ENCODE measurements at places on chromosomes 12 and 14.

GRCh38 chr12:47785887-47786661 is 13.0 kb downstream of the SLC48A1 start:
- no peak for DNase-seq

GRCh38 chr14:88181072-88181471 is 142.0 kb downstream of the KCNK10 start:
- DNase-seq: no peak

GRCh38 chr14:81594012-81594411 is 60.4 kb upstream of the SEL1L start:
- DNase-seq: no peak

DNA sequence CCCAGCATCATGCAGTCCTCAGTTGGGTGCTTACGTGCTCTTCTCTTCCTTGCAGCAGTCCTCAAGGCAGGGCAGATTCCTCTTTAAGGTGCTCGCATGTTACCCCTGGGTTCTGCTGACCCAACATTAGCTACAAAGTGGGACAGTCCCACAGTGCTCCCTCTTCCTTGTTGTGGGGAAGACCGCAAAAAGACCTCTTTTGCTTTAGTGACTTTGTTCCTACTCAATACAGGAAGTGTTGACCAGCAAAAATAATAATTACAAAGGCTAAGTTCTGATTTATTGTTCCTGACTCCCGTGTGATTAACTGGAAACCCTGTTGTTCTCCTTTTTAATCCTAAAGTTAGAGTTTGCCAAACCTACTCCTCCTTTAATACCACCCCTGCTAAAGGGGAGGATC is 13.7 kb downstream of the PIGH start:
- no peak for DNase-seq

- no peak for DNase-seq
Observed at GRCh38 chr12:94586589-94587259, 63.6 kb downstream of the TMCC3 start.

GRCh38 chr14:76191297-76191696 is 39.6 kb downstream of the GPATCH2L start:
- DNase-seq: no peak

GRCh38 chr14:99240627-99241324 is 31.2 kb downstream of the BCL11B start:
- no peak for DNase-seq

- no peak for DNase-seq
Observed at GRCh38 chr14:37593511-37594237, 1.4 kb downstream of the FOXA1 start.

- no peak for DNase-seq
Observed at GRCh38 chr14:77245820-77246219, 25.2 kb downstream of the NGB start.

DNA sequence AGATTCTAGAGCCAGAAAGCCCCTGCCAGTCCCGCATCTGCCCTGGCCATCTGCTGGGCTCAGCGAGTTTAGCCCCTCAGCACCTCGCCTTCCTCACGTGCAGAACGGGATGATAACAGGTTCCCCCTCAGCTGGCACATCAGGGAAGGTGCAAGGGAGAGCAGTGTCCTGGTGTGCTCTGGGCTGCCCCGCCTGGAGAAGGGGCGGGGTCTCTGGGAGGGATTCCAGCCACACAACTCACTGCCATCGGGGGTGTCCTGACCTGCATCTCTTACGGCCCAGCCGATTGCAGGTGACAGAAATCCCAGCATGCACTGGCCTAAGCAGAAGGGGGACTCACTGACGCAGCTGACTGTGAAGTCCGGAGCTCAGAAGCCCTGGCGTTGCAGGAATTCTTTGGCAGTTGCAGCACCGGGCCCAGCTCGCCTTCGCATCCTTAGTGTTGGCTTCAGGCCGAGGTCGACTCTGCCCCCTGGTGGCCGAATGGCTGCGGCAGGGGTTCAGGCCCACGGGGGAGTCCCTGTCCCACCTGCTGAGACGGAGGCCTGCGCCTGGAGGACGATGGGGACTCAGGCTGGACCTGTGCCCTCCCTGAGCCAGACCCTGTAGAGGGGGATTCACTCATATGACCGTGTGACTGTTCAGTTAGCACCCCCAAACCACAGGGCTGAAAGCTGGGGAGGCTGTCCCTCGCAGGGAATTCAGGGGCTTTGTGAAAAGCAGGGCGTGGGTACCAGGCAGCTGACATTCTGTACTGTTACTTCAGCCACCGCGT is 178.6 kb downstream of the ADGRD1 start:
- no peak for DNase-seq

GRCh38 chr14:32224737-32225377 is 21.8 kb upstream of the RNU6-8 start:
- DNase-seq: no peak

DNA sequence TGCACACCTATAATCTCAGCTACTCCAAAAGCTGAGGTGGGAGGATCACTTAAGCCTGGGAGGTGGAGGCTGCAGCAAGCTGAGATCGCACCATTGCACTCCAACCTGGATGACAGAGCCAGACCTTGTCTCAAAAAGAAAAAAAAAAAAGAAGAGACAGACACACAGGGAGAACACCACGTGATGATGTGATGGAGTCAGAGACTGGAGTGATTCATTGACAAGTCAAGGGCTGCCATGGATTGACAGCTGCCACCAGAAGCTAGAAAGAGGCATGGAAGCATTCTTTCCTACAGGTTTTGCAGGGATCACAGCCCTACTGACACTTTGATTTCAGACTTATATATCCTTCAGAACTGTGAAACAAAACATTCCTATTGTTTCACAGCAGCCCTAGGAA is 3.5 kb upstream of the HCFC2 start:
- DNase-seq: no peak

DNA sequence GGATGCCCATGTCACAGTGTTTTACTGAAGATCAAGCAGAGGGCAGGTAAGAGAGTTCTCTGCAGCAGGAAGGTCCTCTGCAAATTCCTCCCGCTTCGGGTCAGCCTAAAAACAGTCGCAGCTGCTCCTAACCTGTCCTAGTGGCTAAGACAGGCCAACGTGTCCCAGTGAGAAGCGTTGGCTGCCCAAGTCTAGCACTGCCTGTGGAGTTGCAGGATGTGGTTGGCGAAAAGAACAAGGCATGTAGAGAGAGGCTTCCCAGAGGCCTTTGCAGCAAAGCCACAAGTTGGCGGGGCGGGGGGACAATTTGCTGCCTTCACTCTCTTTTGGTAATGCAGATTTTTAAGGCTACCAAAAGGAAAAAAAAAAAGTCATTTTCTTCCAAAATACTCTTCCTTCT is 340.1 kb downstream of the BCL11B start:
- DNase-seq: no peak

GRCh38 chr14:85731186-85731585 is 201.2 kb downstream of the FLRT2 start:
- DNase-seq: no peak

DNA sequence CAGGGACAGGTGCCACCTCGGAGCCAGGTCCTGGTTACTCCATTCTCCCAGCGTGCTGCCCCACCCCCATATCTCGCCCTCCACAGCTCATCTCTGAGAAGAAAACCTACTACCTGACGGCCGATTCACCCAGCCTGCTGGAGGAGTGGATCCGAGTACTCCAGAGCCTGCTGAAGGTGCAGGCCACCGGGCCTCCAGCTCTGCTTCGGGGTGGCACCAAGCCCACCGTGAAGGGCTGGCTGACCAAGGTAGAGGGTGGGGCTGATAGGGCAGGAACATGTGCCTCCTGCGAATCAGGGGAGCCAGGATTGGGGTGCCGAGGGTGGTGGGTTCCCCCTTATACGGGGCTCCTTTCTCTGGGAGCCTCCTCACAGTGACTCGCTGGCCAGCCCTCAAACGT is 25.9 kb downstream of the PIGH start:
- no peak for DNase-seq

- no peak for DNase-seq
Observed at GRCh38 chr12:977156-977555, 13.9 kb upstream of the ERC1 start.

- DNase-seq: no peak
Observed at GRCh38 chr14:104141621-104142091, 3.3 kb downstream of the KIF26A start.

- no peak for DNase-seq
Observed at GRCh38 chr12:27969624-27970400, 2.7 kb downstream of the PTHLH start.

DNA sequence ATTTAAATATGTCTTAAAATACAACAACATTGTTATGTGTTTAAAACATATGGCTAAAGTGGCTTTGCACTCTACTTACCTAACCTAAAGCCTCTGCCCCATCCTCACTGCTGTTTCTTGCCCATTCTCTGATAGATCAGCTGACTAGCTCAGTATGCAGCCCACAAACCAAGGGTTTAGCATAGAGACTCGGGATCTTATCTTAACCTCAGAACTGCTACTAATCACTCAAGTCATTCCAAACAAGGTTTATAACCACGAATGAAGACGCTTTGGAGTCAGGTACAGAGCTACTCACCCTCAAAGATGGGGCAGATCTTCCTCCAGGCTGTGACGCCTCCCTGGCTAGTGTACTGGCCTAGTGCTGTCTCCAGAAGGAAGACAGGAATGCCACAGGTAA is 19.3 kb downstream of the SLC6A13 start:
- DNase-seq: no peak

- DNase-seq: no peak
Observed at GRCh38 chr12:123532808-123533649, 490 bp downstream of the RILPL1 start.

DNA sequence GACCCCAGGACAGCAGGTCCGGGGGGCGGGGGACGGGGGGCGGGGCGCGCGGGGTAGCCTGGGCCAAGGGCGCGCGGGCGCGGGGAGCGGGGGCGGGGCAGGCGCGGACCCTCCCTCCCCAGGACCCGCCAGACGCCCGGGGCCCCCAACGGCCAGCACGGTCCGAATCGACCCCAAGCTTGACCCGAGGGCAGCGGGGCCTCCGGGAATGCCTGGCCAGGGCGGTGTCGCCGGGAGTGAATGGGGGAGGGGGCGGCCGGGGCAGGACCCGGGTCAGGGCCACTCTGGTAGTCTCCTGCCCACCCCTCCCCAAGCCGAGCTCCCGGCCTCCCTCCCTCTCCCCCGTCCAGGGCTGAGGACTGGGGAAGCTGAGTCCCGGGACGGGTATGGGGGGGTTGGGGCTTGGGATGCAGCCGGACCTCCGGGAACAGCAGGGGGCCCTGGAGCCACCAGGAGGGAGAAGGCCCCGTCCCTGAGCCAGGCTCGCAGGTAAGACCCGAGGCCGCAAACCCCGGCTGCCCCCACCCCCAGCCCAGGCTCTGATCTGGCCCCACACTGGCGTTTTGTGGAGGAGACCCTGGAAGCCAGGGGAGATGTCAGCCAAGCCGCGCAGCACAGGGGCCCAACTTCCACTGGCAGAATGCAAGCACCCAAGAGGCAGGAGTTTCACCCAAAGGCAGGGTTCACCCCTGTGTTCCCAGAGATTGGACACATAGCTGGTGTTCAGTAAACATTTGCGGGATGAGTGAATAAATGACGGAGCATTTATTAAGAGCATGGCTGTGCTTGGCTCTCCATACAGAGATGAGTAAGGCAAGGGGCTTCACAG is 545 bp upstream of the GALNT9 start:
- DNase-seq: no peak

DNA sequence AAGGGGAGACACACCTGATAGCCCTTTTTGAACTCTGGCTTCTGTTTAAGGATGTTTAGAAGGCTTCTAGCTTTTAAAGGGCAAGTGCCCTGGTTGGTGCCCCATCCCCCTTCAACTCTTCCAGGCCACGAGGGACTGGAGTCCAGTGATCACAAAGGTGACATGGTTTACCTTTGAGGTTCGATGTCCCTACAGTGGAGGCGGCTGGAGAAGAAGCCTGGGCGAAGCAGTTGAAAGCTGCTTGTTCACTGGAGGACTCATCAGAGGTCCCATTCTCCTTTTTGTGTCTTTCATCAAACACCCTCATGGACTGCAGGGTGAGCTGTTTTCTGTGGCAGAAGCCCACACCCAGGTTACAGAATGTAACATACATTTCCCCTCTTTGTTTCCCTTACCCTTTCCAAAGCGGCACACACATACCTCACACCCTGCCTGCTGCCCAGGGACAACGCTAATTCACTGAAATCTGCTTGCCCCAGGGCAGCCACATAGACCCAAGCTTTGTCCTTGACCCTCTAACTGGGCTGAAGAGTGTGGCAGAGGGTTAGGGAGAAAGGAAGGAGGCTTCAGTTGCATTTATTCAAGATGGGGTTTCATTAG is 7.7 kb downstream of the TBX3 start:
- DNase-seq: no peak

DNA sequence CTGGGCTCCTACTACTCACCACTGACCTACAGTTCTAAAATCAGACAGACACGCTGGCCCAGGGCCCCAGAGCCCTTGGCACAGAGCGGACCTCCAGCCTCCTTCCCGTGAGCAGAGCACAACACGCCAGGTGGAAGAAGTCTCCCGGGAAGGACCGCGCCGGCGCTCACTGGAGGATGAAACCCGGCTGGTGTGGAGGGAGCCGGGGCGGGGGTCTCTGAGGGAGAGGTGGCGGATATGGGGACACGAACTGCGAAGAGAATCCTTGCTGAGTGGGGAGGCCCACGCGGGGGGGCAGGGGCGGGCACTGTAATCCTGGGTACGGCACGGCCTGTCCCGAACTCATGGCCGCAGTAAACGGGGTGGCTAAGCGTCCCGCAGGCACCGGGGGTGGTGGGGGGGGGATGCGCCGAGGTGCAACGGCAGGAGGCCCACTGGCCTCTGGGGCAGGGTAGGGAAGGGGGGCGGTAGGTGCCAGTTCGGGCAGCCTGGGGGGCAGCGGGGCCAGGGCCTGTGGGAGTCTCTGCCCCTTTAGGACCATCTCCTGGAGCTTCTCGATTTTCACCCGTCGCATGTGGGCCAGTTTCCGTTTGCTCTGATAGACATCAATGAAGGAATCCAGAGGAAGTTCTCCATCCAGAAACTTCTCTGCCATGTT is 28.8 kb downstream of the VPS37B start:
- DNase-seq: no peak

GRCh38 chr14:55303691-55304145 is 32.5 kb downstream of the FBXO34 start:
- DNase-seq: no peak

- DNase-seq: no peak
Observed at GRCh38 chr14:86305058-86305457, 775.1 kb downstream of the FLRT2 start.

- no peak for DNase-seq
Observed at GRCh38 chr14:25007832-25008231, 42.1 kb downstream of the STXBP6 start.

GRCh38 chr14:22491683-22492621 is 97.1 kb downstream of the DAD1 start:
- no peak for DNase-seq

DNA sequence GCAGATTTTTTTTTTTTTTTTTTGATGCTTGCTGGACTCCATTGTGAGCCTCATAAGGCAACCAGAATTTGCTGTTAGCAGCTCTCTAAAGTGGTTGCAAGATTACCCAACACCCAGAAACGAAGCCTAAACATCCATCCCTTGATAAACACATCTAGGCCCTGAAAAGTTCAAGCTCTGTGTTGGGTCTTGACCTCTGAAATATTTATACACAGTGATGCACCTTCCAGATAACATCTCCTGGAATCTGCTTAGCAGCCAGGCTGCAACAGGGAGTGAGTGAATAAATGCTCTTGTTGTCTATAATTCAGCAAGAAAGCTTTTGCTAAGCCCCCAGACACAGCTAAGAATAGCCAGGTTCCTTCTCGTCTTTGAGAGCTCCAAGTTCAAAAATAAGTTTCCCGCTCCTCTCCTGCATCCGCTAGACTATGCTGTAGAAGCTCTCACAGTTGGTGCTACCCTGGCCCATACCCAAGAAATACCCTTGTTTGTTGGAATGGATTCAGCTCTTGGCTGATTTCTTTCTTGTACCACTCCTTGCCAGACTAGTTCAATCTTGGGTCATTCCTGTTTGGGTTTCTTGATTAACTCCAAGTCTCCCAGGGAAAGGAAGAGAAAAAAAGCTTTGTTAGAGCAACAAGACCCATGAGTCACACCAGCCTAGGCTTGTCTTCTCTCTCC is 610.6 kb upstream of the TBX3 start:
- DNase-seq: no peak

All from amniotic stem cell (primary cell).